ENCODE measurements at places on chromosomes 3 and 15.

DNA sequence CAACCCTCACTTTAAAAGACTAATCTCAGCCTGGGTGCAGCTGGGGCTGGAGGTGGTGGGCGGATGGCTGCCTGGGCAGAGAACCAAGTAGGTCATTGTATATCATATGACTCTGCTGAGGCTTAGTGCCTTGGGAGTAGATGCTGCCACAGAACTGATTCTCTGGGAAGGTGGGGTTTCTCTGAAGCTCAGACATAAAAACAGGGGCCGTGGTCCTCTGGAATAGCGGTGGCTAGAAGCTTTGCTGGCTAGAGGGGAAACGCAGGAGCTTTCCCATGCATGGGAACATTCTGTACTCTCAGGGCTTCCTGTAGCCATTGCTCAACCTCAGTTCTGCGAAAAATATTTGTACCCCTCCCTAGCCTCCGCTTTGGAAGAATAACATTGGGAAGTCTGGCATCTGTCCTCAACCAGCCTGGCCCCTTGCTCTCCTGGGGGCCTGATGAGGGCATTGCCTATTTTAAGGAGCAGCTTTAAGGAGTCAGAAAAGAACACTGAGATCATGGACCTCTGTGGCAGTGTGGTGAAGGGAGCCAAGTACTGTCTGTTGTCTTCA is 14.7 kb downstream of the TIMP4 start:
- DNase-seq, result no peak

DNA sequence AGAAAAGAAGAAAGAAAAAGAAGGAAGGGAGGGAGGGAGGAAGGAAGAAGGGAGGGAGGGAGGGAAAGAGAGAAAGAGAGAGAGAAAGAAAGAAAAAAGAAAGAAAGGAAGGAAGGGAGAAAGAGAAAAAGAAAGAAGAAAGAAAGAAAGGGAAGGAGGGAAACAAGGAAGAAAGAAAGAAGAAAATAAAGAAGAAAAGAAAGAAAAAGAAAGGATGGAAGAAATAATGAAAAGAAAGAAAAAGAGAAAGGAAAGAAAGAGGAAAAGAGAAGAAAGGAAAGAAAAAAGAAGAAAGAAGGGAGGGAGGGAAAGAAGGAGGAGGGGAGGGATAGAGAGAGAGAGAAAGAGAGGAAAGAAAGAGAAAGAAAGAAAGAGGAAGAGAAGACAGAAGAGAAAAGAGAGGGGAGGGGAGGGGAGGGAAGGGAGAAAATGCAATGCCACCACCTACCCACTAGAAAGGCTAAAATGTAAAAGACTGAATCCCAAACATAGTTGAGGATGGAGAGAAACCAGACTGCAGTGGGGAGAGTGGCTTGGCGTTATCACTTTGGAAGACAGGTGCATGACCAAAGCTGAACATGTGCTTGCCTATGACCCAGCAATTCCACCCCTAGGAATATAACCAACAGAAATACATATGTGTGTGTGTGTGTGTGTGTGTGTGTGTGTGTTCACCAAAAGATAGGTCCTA is 66.9 kb upstream of the KLF13 start:
- DNase-seq, result no peak

DNA sequence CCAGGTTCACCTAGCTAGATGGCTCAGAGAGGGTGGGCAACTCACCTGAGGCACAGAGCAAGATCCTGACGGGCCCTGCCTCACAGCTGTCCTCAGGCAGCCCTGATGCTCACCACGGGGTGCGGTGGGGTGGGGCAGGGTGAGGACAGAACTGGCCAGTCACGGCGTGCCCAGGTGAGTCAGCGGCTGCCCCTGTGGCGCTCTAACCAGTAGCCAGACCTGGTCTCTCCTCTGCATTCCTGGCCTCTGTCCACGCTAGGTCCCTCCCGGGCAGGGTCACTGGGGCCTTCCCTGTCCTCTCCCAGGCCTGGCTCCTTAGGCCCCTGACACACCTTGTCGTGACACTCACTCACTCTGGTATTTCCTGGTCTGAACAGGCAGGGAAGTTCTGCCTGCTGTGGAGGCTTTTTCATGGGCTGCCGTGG is 901 bp downstream of the ALS2CL start:
- no peak for DNase-seq

- no peak for DNase-seq
Observed at GRCh38 chr3:129211345-129211744, 27.6 kb upstream of the CNBP start.

DNA sequence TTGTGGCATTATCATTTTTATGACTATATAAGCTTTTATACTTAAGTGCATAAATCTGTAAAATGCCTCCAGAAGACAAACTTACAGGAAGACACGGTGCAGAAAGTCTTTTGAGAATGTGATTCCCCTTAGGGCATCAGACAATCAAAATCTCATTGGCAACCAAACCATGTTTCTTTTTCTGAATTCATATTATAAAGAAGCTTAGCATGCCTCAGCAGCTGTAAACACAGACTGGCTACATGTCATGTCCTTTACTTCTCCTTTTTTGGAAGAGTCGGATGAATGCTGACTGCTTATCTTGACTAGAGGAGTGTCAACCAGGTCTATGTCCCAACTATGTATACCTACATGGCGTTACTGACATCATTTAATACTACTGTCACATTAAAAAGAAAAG is 150.1 kb downstream of the PLD1 start:
- DNase-seq, result no peak

DNA sequence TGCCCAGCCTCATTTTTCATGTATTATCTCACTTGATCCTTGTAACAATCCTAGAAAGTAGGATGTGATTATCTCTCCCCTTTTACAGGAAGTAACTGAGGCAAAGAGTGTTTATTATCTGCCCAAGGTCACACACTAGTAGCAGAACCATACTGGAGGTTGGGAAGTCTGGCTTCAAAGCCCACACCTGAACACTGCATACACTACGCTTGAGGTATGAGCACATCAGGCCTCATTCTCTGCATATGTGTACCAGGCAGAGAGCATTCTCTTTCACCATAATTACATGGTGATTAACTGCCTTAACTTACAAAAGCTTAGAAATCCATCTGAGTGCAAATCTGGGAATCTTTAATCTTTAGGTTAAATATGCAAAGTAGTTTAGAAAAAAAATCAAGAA is 361.8 kb downstream of the MFSD1 start:
- no peak for DNase-seq

GRCh38 chr3:150743508-150743907 is 19.5 kb downstream of the SIAH2 start:
- DNase-seq, result no peak

DNA sequence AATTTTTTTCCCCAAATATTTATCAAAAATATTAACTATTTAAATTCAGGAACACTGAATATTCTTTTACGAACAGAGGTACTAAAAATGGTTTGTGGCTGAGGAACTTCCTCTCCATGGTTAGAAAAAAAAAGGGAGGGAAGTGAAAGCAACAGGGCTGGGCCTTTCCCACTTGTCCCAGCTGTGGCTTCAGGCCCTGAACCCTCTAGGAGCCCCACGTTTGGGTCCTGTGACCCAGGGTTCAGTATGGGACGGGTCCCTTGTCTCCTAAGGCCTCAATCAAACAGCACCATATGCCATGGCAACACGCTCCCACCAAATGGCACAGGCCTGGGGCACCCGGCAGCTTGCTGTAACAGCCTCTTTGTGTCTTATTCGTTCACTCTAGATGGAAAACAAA is 32.4 kb downstream of the POC1A start:
- DNase-seq, result no peak

- DNase-seq, result no peak
Observed at GRCh38 chr3:16906682-16907081, 21.9 kb downstream of the PLCL2 start.

- no peak for DNase-seq
Observed at GRCh38 chr3:147038481-147038880, 367.9 kb downstream of the ZIC4 start.

DNA sequence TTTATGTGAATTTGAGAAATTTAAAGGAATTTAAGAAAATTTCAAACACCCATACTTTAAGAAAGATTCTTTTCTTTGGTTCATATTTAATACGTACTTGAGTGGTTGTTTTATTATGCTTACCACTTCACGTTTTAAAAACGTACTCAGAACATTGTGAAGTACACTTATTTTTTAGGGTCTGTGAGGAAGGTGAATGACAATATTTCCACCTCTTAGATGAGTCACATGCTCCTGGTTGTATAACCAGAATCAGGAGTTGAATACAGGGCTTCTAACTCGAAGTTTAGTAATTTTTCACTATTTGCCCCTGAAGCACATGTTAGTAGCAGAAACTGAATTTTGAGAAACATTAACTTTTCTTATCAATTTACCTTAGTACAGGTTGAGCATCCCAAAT is 7.5 kb downstream of the SKIL start:
- no peak for DNase-seq

GRCh38 chr3:181906338-181906737 is 194.6 kb downstream of the SOX2 start:
- DNase-seq, result no peak

GRCh38 chr3:45964139-45964538 is 20.9 kb downstream of the CXCR6 start:
- DNase-seq, result no peak

DNA sequence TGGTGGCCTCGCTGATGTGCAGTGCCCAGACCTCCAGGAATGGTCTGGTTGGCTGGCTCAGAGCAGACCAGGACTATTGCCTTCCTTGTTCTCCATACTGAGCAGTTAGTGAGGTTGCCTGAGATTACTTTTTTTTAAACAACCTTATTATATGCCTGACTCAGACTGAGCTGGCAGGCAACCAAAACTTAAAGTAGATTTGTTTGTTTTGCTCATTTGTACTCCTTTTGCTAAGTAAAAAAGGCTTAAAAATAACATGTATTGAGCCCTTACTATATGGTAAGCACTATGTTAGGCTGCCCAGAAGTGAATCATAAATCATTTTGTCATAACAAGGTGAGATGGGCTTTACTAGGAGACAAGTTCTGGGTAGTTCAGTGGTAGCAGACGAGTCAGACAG is 92.4 kb downstream of the GHSR start:
- no peak for DNase-seq

- DNase-seq, result no peak
Observed at GRCh38 chr15:81244306-81244705, 47.6 kb downstream of the IL16 start.

GRCh38 chr3:128492671-128493569 is at the start of gene GATA2:
Gene GATA2, minus strand, starts transcription at chr3:128493201. Its CDS starts 6,170 bp downstream, at chr3:128487031.
- no peak for DNase-seq

DNA sequence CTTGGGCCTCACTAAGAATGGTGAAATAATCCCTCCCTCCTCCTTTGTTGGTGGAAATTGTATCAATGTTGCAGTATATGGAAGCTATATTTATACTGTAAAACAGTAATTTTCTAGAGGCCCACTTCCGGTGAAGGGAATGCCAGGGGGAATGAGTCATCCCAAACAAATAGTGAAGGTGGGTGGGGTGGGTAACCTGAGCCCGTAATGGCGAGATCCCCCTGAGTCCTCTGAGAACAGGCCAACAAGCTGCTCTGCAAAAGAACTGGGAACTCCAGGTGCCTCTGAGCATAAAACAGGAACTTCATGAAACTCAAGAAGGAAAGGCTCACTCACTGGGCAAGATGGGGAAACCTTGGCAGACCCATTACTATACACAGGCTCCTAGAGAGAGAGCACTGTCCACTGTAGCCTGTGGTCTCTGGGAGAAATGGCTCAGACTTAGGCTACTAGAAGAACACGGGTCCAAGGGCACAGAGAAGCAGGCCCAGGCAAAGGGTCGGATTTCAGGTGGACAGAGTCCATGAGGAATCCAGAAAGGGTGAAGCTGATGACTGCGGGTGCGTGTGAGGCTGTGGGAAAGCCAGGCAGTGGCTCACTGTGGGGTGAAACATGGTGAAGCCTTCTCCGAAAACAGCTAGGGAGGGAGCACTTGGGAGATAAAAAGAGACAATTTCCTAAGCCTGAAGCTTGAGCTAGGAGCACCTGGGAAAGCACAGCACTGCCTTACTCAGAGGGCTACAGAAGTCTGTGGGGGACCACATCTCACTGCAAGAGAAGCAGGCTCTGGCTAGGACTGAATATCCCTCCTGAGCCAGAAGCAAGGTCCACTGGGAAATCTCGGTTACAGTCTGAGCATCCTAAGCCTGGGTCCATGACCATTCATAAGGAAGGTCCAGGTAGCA is 19.8 kb downstream of the LARP6 start:
- DNase-seq, result no peak

- no peak for DNase-seq
Observed at GRCh38 chr3:37935756-37936666, 54.6 kb upstream of the VILL start.

- DNase-seq, result no peak
Observed at GRCh38 chr3:48468329-48468731, 21.8 kb downstream of the ATRIP start.

- DNase-seq, result no peak
Observed at GRCh38 chr3:59483191-59483590, 433.4 kb upstream of the CFAP20DC start.

- DNase-seq, result no peak
Observed at GRCh38 chr15:22850055-22850454, 11.6 kb downstream of the NIPA2 start.

DNA sequence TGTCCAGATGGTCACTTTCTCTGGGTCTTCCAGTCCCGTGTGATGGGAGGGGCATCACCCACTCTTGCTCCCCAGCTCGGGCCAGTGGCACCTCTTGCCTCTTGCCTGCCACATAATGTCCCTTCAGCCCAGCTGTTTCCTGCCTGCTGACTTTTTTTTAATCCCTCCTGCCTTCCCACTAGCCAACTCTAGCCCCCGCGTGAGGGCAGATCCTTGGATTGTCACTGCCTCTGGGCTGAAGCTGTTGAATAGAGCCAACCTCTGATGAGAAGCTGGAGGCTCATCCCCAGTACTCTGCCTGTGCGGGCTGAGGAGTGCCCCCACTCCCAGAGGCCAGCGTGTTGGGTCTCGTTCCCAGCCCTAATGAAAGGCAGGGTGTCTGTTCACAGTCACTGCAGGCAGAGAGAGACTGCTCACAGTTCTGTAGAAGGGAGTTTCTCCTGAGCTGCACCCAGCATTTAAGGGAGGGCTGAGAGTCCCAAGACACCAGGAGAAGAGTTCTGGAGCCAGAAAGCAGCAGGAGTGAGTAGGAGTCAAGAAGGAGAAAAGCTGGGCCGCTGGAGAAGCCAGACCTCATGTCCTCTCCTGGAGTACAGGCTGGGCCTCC is 30.1 kb upstream of the TIMP4 start:
- no peak for DNase-seq

- DNase-seq, result no peak
Observed at GRCh38 chr3:132659000-132659364, 627 bp downstream of the ACAD11 start.

DNA sequence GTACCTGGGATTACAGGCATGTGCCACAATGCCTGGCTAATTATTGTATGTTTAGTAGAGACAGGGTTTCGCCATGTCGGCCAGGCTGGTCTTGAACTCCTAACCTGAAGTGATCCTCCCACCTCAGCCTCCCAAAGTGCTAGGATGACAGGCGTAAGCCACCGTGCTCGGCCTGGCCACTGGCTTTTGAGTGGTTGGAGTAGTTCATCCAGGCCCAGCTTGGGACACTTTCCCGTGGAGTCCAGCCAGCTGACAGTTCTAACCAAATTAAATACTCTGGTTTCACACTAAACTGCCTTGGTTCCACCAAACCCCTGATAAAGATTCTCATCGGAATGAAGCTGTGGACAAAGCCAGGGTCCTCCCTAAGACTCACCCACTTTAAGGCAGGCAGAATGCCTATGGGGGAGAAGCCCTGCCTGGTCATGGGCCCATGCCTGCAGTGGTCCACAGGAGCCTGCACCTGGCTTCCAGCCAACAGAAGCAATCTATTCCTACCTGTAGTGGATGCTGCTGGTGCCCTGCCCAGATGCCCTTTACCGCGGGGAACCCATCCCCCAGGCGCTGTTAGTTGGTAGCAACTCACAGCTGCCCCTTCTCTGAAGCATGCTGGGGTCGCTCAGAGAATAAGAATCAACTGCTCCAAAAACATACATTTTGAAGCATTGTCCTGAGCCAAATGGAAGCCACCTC is 5.2 kb upstream of the SLC28A1 start:
- DNase-seq, result no peak

- no peak for DNase-seq
Observed at GRCh38 chr3:23203708-23204330, 692 bp downstream of the UBE2E2 start.
